ENCODE measurements at places on chromosomes 2 and 18.
A peak's percentile ranks its signal among the peaks of the same experiment; 100 is the strongest.

- DNase-seq, result no peak
Observed at GRCh38 chr2:132670496-132671150, 618 bp upstream of the LYPD1 start.

- no peak for DNase-seq
Observed at GRCh38 chr2:45622336-45623075, 11.4 kb upstream of the SRBD1 start.

DNA sequence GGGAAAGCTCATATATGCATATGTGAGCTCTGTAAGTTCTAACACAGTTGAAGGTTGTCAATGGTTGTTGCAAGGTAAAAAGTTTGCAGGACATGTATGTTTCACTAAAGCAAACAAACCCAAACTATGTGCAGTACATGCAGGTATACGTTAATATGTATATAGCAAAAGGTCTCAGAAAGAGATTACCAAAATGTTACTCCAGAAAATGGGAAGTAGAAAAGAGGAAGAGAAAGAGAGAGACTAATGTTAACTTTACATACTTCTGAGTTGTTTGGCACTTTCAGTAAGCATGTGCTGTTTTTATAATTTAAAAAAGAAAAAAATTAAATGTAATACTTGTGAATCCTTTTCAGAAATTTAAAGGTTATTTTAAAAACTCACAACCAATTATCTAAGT, 32.8 kb upstream of the PEX13 start:
- no peak for DNase-seq

- DNase-seq, result no peak
Observed at GRCh38 chr18:43578706-43579105, 301.4 kb upstream of the SYT4 start.

- no peak for DNase-seq
Observed at GRCh38 chr2:191894681-191895147, 47.8 kb upstream of the CAVIN2 start.

DNA sequence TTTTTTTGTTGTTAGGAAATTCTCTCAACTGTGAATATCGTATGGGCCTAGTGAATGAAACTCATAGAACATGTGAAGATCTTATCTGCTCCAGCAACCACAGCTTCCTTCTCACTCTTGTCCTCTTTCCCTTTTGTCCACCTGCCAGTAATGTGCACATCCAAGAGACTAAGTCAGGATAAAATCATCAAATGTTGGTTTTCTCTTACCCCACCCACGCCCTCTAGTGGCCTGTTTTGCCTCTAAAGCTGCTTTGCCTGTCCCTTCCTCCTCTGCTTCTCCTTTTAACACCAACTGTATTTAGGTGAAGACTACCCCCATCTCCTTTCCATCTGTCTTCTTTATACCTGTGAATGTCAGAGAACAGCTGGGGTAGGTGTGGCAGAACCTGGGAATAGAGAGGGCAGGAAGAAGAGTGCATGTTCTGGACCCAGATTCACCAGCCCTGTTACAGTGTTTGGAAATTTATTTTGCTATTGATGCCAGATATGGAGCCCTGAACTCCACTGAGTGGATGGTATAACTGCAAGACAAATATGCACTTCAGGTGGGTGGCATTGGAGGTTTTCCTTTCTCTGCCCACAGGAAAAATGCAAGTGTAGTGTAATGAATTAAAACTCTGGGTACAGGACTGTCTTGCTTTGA, 8.4 kb upstream of the MGAT5 start:
- DNase-seq, result peak; percentile 27

- no peak for DNase-seq
Observed at GRCh38 chr2:23574919-23575654, 190.1 kb downstream of the KLHL29 start.

DNA sequence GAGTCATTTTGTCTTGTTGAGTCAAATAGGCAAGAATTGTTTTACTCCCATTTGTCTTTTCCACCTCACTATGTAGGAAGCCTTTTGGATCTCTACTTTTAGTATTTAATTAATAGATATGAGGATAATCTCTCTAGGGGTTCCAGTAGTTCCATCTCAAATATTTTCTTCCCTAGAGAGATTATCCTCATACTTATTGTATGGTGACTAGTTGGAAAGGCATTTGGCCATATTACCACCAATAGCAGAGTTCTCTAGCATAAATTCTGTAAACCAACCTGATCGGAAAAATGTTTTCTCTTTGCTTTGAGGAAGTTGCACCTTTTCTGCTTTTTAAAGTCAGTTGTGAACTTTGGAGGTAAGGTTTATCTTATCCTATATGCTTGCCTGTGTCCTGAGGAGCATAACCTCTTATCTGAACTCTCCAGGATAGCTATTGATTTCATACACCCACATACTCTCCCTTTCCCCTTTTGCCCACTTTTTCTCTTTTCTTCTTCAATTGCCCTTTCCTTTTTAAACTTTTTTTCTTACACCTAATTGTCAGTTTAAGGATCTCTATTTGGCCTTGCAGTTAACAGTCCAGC, 100.8 kb downstream of the GALNT1 start:
- DNase-seq, result no peak

- peak; percentile 16 for DNase-seq
Observed at GRCh38 chr2:234368861-234369261, 128.0 kb downstream of the ARL4C start.

GRCh38 chr2:21429747-21430146, 306.0 kb downstream of the TDRD15 start:
- no peak for DNase-seq

GRCh38 chr2:152950126-152950525, 231.7 kb downstream of the ARL6IP6 start:
- no peak for DNase-seq

- DNase-seq, result no peak
Observed at GRCh38 chr18:63322206-63322605, 2.6 kb upstream of the BCL2 start.

DNA sequence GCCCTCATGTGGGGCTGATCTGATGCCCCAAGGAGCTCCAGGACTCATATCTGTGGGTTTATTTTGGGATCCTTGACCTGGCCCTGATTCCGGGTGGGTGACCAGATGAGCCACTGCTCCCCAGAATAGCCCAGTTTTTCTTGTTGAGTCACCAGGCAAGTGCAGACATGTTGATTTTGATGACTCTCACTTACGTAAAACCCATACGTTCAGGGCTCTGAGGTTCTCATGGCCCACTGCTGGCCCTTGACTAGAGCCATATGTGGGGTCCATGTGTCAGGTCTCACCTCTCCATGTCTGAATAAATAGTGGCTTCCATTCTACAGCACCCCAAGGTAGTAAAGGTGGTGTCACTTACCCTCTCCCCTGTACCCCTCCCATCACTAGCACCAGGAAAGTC, 41.9 kb downstream of the CDC42EP3 start:
- no peak for DNase-seq

DNA sequence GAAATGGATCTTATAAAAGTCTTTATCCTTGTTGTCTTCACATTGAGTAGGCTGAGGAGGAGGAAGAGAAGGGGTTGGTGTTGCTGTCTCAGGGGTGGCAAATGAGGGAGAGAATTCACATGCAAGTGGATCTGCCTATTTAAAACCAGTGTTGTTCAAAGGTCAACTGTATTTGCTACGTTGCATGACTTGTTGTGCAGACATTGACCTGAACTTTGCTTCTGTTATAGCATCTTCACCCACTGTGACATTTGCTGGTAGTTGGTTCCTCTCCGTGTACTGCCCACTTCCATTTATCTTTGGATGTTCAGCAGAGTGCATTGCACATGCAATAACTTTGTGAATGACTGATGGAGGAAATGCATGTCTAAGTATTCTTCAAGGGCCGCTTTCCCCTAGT, 228.6 kb upstream of the DPP10 start:
- DNase-seq, result no peak

DNA sequence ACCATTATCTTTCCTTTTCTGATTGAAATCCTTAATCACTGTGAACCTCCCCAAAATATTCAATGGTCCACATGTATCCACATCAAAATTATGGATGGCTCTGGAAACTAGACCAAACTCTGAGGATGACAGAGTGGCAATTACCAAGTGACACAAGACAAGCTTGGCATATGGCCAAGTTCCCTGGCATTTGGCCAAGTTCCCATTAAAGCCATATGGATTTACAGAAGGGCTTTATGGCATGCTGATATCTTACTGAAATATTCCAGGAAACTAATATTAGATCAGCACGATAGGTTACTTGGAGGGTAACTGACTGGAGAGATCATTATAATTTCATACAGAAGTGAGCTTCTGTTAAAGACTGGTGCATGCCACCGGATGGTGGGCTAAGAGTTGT, 21.9 kb upstream of the CERS6 start:
- peak; percentile 68 for DNase-seq

DNA sequence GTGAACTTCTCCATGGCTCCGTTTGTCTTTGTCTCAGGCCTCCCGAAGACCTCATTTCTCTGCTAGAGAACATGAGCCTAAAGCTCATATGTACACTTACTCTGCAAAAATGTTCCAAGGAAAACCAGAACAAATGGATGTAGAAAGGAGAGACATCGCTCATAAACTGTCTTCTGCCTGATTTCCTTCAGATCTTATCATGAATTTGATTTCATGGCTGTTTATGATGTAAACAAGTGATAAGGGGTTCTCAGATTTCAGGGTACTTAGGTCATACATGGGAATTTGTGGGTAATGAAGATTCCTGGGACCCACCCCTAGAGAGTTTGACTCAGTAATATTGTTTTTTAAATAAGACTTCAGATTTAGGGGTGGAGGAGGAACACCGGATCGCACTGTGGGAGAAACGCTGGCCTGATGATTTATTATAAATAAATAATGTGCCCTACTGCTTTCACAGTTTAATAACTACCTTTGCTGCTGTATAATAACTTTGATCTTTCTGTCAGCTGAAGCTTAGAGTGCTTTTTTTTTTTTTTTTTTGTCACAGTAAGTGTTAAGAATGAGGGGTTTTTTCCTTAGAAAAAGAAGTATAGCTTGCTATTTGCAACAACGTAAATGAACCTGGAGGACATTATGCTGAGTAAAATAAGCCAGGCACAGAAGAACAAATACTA, 14.9 kb downstream of the AOX1 start:
- no peak for DNase-seq

DNA sequence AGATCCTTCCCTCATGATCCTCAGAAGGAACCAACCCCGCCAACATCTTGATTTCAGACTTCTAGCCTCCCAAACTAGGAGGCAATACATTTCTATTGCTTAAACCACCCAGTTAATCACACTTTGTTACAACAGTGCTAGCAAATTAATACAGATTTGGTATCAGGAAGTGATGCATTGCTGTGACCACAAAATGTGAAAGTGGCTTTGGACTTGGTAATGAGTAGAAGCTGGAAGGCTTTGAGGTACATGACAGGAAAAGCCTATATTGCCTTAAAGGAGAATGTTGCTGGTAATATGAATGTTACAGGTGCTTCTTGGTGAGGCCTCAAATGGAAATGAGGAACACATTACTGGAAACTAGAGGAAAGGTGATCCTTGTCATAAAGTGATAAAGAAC, 260.3 kb downstream of the SATB2 start:
- no peak for DNase-seq

GRCh38 chr18:49612515-49613033, 50.7 kb downstream of the LIPG start:
- DNase-seq, result no peak

DNA sequence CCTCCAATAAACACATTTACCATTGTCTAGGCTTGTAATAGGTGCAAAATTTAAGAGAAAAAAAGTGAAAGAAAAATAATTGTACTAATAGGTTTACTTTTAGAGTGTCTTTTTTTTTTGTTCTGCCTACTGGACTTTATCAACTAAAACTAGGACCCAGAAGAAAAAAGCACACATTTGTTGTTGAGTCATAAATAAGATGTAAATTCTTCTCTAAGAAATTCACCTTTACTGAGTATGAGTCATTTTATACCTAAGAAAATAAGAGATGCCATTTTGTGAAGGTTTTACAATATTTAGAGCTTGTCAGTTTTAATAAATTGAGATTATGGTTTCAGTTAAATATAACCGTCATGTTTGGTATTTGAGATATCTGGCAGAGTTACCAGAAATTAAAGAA, 19.2 kb downstream of the FARP2 start:
- DNase-seq, result no peak

GRCh38 chr2:78999406-78999805, 26.1 kb upstream of the REG3G start:
- no peak for DNase-seq

GRCh38 chr2:73114273-73114867, 1.6 kb upstream of the RAB11FIP5 start:
- DNase-seq, result no peak

DNA sequence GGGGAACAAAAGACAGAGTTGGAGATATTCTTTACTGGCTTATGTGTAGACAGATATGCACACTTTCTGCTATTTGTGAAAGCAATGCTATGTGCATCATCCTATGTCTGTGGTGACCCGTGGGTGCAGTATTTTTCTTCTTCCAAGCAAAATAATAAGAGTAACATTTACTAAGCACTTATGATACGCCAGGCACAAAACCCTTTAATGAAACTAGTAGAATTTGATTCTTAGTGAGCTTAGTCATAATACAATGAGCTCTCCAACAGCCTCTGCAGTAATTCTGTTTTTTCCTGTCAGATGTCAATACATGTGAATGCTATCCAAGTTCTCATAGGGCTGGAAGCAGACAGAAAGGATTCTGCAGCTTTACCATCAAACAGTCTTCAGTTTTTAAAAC, 130.6 kb downstream of the RAD51AP2 start:
- no peak for DNase-seq

DNA sequence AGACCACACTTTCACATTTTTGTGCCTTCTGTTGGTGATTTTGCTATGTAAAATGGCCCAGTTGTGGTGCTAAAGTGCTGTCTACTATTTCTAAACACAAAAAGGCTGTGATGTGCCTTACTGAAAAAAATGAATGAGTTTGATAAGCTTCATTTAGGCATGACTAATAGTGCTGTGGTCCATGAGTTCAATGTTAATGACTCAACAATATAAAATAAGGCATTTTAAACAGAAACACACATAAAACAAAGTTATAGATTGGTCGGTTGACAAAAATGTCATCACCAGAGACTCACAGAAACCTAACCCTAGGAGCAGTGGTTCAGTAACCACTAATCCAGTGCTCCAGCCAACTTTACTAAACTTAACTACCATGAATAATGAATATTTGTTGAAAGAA, 160.0 kb downstream of the DNAH6 start:
- DNase-seq, result no peak

- DNase-seq, result no peak
Observed at GRCh38 chr2:239891698-239892097, 133.4 kb downstream of the NDUFA10 start.

DNA sequence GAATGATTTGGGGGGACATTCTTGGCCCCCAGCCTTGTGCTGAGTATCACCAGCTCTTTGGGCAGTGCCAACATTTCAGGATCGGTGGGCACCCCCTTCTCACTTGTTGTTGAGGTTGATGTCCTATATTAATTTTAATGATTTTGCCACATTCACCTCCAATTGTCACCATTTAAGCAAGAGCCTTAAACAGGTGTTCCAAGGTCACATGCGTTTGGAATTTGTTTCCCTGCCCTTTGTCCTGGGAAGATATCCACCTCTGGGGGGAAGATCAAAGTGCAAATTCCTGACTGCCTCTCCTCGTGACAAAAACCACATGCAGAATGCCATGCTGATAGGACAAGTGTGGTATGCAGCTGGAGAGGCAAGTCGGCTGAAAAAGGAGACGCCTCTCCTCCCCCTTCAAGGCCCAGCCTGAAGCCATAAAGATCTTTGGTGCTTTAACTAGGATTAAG, 72.5 kb upstream of the ID2 start:
- DNase-seq, result no peak

- DNase-seq, result no peak
Observed at GRCh38 chr2:241798081-241798630, 10.8 kb upstream of the NEU4 start.

Measured in NCI-H2081 treated with DMSO at 0.1 percent for 48 hours (cell line).